ENCODE measurements at places on chromosomes 7 and 10. TPM values are rescaled to one million over a fixed set of nuclear protein-coding genes. Genes with fewer than 3 reads are reported as not detected.

DNA sequence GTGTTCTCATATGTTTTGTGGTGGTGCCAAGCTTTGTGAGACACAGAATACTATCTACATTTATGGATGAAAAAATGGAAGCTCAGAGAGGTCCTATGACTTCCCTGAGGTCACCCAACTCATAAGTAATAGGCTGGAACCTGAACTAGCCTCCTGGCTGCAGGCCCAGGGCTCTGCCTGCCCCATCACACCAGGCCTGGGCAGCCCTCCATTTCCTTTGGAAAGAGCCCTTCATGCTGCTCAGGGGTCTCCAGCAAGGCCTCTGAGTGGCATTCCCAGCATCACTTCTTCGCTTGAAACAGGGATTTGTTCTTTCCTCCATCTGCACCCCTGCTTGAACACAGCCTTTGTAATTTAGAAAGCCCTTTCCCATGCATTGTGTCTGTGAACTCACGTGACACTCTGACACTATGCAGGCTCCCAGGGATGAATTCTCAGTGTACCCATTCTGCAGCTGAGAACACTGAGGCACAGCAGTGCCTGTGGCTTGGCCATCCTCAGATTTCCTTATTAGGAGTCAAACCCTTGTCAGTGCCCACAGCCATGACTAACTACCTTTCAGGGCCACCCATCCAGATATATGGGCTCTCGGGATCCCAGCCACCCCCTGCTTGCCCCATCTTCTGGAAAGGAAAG lies 127.8 kb upstream of the PPIF start:
- H3K27me3 ChIP-seq = no peaks in the 10 kb centered on the region
- H3K4me1 ChIP-seq = no peaks in the 10 kb centered on the region

DNA sequence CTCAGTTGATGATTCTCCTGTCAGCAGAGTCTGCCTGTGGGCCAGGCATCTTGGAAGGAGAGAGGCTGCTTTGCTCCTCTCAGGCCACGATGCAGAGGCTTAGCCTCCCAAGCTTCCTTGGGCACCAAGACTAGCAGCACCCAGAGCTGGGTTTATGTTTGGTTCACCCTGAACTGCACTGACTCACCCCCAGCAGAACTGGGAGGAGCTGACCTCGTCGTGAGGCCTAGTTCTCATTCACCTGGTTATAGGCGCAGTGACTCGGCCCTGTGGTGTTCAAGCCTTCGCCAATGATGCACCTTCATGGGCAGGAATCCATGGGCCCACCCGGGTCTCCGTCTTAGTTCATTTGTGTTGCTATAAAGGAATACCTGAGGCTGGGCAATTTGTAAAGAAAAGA lies 122.0 kb upstream of the ZNF438 start:
- no peak for DNase-seq
- no peak overlapping the region for H3K27ac ChIP-seq
- H3K4me3 ChIP-seq = no peak overlapping the region

DNA sequence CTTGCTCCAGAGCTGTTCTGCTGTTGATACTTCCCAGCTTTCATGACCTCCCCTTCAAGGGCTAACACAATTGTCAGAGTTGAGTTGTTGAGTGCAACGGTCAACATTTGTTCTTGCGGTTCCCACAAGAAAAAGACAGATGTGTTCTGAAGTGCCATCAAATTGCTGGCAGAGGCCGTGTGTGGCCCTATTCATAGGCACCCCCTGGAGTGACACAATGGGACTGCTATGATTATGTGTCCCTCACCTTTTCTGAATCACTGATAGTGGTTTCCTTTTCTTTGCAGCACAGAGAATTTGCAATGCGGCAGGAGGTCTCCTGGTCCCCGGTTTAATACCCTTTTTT lies 5.8 kb upstream of the IGFBP1 start:
- H3K4me3 ChIP-seq = no peak overlapping the region
- H3K27ac ChIP-seq = no peak overlapping the region

LIPN gene
- total RNA-seq = not detected

MOGAT3 gene
- not detected for total RNA-seq

Data from activated T-helper 2 cell treated with anti-CD3 and anti-CD28 coated beads, Interferon-gamma antibody, Interleukin-2, Interleukin-4, amounts not matched to agents 10 μg/mL and 5 μg/mL and 100 μg/mL, durations not matched to agents 14 hours and 24 hours and 36 hours (primary cell).